Activated CD4-positive, alpha-beta T cell treated with anti-CD3 and anti-CD28 coated beads, Interleukin-2, amount 50 U/mL, for 24 hours (primary cell): ENCODE measurements at places on chromosomes 7 and 10.

DNA sequence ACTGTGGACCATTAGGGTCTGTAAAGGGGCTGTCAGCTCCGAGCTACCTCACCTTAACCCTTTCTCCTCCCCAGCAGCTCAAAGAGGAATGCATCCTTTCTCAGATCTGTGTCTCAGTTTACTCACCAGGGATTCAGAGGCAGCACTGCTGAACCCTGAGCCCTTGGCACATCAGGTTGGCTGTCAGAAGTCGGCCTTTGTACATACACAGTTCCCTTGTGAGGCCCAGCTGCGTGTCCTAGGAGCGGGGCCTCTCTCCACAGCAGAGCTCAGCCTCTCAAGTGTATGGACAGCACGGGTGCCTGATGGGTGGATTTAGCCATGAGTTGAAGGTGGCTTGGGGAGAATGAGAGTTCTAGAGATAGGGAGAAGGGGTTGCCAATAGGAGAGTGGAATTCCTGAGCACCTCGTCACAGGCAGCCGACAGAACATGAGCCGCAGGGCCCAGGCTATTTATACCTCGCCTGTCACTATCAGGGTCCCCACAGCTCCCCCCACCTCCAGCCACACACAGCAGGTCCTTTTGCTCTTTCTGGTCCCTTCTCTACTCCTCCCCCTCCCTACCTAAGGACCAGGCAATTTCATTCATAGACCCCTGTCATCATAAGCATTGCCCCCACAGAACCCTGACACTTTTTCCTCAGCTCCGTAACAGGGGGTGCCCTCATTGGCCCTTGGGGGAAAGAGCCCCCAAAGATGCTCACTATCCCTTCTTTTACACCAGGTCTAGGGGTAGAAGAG lies 2.1 kb upstream of the FLNC start:
- DNase-seq = no peak

- DNase-seq = no peak
Observed at GRCh38 chr7:25289518-25289917, 61.2 kb upstream of the NPVF start.

DNA sequence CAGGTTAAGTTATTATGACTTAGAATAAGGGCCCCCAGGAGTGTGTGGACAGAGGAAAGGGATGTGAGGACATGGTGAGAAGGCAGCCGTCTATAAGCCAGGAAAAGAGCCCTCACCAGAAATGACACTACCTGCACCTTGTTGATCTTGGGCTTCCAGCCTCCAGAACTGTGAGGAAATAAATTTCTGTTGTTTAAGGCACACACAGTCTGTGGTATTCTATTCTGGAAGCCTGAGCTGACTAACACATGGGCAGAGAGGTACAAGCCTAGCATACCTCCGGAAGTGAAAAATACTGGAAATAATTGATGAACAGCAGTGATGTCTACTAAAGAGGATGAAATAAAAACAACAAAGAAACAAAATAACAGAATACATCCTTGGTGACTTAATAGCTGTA lies 46.1 kb upstream of the GRB10 start:
- no peak for DNase-seq

DNA sequence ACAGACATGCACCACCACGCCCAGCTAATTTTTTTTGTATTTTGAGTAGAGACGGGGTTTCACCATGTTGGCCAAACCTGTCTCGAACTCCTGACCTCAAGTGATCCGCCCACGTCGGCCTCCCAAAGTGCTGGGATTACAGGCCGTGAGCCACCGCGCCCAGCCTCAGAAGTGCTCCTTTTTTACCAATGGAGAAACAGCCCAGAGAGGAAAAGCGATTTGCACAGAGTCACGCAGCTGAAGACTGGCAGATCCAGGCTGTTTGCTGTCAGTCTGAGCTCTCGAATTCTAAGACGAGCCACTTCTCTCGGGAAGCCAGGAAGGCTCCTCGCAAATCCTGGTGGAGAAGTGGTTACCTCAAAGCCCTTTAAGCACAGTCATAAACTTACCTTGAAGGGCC lies 57.4 kb upstream of the SDK1 start:
- DNase-seq = no peak

DNA sequence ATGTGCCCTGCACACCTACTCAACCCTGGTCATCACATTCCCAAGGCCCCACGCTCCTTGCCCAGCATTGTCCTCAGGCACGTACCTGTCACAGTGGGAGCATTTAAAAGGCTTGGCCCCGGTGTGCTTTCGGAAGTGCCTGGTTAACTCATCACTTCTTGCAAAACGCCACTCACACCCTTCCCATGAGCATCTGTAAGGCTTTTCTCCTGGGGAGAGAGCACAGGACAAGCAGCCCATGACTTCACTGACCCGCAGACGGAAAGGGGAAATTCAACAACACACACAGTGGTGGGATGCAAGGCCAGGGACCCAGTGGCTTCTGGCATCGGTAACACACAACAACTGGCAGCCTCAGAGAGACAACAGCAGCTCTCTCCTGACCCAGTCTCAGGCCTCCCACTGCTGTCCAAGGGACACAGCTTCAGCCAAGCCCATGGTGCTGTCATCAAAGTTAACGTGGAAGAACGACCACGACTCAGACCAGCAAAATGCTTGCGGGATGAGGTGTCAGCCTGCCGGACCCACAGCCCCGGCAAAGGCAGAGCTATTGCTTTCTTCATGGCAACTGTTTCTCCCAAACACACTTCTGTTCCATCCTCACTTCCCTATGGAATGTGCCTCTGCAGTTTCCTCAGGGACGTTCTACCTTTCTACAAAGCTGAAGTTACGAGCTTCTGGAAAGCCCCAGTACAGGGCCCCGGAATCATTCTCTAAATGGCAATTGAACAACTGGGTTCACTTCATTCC lies 4.8 kb downstream of the KLF6 start:
- no peak for DNase-seq

DNA sequence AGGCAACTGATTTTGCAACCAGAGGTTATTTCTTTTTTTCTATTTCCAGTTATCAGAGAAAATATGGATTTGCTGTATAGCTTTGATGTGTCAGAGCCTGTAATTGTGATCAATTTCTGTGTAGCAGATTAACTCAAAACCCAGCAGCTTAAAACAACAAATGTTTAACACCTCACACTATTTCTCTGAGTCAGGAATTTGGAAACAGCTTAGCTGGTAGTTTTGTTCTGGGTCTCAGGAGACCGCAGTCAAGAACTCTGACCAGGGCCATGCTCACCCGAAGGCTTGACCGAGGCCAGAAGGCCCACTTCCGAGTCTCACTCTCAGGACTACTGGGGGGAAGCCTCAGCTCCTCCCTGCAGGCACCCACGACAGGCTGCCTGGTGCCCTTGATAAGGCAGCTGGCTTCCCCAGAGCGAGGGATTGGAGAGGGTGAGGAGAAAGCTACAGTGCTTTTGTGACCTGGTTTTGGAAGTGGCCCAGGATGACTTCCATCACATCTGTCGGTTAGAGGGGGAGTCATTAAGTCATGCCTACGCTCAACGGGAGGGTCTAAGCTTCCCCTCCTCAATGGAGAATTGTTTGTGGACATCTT lies 105.7 kb upstream of the SHH start:
- DNase-seq = no peak

GRCh38 chr7:129578829-129579228 lies 32.7 kb upstream of the NRF1 start:
- DNase-seq = no peak

- no peak for DNase-seq
Observed at GRCh38 chr10:45505311-45505710, 131.3 kb downstream of the ALOX5 start.

DNA sequence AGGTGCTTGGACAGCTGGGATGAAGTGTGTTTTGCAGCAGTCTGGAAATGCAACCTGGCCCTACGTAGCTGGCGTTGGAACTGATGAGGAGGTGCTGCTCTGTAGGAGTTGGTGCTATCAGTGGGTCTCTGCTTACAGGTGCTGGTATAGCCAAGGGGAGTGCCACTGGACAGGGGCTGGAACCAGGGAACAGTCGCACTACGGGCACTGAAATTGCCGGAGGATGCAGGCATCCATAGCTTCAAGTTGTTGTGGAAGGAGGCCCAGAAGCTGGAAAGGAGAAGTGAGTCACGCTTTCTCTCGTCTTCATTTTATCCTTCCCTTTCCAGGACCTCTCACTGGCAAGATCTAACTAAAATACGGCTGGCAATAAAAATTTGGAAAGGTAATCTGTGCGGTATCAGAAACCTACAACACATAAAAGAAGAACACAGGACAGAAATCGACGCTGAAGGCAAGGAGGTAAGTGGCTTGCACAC lies 25.8 kb downstream of the MACC1 start:
- DNase-seq = no peak

GRCh38 chr10:29465384-29465783 lies 169.4 kb downstream of the SVIL start:
- DNase-seq = no peak

DNA sequence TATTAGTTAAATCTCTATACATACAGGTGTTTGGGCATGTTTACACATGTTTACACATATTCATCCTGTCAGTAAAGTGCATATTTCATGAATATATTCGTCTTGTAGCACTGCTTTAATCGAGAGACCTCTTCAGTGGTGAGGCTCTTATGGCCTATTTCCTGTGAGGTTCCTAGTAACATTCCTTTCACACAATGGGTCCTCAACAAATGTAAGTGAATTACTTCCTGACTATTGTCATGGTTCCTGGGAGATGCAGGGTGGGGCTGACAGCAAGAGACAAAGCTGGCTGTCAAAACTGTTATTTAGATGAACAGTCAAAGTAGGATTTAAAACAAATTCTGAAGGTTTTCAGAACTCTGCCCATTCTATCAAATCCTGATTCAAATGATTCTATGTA lies 12.4 kb upstream of the SEMA3A start:
- DNase-seq = no peak

DNA sequence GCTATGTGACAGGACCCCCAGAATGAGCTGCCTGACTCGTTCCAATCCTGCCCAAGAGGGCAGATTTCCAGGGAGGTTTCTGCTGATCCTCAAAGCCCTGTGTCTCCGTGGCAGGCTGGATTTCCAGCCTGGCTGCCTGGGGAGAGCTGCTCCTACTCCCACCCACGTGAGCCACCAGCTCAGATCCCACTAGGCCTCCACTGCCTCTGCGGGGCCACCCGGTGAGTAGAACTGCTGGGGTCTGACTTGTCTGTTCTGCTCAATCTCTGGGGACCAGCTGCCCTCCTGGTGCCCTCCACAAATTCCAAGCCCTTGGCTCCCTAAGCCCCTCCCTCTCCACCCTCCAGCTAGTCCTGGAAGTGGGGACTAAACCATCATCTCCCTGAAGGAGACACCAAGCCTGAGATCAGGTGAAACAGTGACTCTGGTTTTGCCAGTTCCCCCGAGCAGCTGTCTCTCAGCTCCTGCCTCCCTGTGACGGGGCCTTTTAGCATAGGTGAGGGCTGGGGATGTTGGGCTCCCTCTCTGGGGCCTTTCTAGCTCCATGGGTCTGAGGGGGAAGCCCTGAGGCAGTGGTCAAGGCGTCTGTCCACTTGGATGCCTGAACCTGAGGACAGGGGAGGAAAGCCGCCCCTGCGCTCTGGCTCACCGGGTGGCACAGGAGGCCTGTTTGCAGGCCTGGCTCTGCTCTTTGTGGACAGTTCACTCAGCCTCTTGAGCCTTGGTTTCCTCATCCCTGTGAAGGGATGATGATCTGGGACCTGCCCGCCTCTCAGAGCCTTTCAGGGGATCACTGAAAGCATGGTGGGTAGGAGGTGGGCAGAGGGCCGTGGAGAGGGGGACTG lies 5.6 kb downstream of the FAM241B start:
- no peak for DNase-seq

GRCh38 chr7:158840604-158841003 lies 11.3 kb upstream of the ESYT2 start:
- DNase-seq = no peak

GRCh38 chr7:137976232-137976631 lies 25.7 kb downstream of the CREB3L2 start:
- DNase-seq = no peak

GRCh38 chr7:3294432-3295100 lies 6.5 kb upstream of the SDK1 start:
- DNase-seq = no peak

DNA sequence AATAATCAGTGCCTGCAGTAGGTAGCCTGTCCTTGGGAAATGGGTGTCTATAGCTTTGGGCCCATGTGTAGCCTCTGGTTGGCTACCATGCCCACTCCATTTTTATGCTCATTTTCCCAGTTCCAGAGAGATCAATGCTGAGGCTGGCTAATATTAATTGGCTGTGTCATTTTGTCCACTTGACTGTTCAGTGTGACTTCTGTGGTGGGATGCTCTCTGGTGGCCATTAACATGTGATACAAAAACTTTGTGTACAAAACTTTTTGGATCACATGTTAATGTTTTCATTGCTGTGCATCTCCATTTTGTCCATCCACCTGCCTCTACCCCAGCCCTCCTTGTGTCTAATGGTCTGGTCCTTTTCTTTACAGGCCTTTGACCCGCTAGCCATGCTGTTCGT lies 22.7 kb downstream of the VIM start:
- no peak for DNase-seq

DNA sequence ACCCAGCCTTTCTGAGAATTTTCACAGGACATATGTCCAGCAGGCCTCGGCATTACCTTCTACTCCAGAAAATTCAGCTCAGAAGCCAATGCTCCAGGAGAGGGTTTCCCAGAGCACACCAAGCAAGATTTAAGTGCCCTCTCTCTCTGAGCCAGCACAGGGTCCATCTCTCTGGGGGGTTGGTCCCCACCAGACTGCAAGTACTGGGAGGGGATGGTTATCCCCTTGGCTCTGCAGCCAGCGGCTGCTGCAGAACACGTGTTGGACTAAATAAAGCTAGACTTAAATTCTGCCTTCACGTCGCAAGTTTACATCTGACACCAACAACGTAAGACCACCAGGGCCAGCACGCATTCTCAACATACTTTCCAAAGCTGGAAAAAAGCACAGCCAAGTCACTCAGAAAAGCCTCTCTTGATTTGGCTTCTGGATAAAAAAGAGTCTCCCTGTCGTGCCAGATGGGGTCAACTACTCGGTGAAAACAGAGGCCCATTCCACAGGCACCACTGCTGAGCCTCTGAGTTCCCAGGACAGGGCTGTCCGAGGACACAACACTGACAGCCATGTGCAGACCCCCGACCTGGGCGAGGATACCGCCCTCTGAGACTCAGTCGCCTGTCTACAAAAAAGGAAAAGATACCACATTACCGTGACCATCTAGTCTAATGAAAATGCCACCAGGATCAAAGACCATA lies 77.3 kb downstream of the CTBP2 start:
- DNase-seq = no peak

GRCh38 chr10:127600479-127600878 lies 51.4 kb downstream of the NPS start:
- no peak for DNase-seq

GRCh38 chr10:75651417-75651816 lies 220.0 kb downstream of the LRMDA start:
- no peak for DNase-seq

DNA sequence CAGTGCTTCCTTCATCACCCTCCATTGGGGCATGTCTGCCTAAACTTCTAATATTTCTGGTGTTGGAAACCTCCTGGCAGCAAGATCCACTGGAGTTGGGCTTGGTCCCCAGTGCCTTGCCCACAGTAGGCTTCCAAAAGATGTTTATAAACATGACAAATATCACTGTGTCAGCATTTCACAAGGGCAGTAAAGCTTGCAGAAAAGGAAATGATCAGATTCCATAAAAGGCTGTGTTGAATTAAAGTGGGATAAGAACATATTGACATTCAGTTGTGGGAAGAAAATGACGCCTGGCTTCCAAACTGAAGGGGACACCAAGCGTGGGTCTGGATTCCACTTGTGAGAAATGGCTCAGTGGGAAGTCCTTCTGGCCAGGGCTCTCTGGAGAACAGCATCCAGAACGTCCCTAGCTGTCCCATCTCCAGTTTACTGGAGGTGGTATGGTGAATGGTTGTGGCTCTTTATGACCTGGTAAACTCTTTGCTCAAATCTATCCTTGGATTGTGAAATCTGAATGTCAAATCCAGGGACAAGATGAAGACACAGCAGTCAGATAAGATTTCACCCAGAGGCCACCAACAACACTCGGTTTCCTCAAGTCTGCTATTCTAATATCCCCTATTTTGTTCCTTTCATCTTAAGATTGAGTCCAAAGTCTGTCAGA lies 287.2 kb downstream of the TNS3 start:
- DNase-seq = no peak
